ENCODE measurements at places on chromosomes 12 and 14.

DNA sequence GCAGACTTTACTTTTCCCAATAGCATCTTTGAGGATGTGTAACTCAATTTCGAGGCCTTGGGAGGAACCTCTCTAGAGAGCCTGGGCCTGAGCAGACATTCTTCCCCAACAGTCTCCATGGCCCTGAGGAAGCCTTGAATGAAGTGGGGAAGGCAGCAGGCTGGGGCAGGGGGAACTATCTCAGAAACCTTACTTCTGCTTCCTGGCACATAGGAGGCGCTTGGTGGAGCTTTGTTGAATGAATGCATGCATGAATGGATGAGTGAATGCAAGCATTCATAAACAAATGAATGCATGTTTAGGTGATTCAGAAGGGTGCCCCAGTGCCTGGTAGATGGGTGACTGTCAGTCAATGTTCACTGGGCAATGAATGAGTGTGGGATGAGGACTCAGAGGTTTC lies 58.3 kb downstream of the GALNT16 start:
- no peak for DNase-seq

- no peak for DNase-seq
Observed at GRCh38 chr12:65098364-65098763, 22.7 kb downstream of the WIF1 start.

DNA sequence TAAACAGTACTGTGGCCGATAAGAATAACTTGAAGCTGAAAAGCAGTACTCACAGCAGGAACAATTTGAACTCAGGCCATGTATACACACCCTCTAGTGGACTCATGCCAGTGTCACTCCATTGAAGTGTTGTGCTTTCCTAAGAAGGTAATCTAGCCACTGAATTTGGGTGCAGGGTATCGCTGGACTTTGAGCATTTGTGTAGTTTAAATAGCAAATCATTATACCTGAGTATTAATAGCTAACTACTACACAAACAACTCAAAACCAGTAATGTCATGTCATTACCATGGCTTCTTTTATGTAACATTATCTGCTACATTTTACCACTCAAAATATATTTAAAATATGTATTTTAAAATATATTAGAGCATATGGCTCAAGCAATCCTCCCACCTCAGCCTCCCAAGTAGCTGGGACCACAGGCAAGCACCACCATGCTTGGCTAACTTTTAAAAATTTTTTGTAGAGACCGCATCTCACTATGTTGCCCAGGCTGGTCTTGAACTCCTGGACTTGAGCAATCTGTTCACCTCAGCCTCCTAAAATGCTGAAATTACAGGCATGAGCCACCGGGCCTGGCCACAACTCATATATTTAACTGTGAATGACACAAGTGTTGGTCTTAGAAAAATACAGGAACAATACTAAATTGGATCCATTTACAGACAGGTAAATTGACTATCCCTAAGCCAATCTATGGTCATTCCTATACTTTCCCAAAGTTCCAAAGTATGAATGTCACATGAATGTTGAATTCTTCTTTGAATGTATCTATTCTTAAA lies 25.6 kb upstream of the ARID4A start:
- DNase-seq = no peak

DNA sequence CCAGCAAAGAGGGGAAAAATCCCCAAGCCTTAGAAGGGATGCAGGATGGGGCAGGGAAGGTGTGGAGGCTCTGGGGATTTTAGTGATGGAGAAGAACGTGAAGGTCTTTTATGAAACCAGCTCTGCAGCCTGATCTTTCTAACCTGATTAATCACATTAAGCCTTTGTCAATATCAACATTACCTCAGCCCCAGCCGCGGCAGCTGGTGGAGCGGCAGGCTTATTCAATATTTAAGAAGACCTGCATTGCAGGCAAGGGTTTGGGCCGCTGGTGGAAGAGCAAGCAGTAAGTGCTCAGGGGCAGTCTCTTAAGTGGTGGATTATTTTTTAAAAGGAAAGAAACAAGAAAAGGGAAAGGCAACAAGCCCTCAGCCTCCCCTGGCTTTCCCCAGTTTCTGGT lies 16.6 kb downstream of the RPH3A start:
- no peak for DNase-seq

- no peak for DNase-seq
Observed at GRCh38 chr14:37997017-37997416, 210.7 kb upstream of the SSTR1 start.

GRCh38 chr12:111451649-111452129 lies 46.0 kb downstream of the SH2B3 start:
- DNase-seq = peak; percentile 59

GRCh38 chr12:116261525-116262100 lies 15.9 kb downstream of the MED13L start:
- no peak for DNase-seq

GRCh38 chr12:9051158-9051550 lies 61.8 kb downstream of the KLRG1 start:
- DNase-seq = no peak

DNA sequence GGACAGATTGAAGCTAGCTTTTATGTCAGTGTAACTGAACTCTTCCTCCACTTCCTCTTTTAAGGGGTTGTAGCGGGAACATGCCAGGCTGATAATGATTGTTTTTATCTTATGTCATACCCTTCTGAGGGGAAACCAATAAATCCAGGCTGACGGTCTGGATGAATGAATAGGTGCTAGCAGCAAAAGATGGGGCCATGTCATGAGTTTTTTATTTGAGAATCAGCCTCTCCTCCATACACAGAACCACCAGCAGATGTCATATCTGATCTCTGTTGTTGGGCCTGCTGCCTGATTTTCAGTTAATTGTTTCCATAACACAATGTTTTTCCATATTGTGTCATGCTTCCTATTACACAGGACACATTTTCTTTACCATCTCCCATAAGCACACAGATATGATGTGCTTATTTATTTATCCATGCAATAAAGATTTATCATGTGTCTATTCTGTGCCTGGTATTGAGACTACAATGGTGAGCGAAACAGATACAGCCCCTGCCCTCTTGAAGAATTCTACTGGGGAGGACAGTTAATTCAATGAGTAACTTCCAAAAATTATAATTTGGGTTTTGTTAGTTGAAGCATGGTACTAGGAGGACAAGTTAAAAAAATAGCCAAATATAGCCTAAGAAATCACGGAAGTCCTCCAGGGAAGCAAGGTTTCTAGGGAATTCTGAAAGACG lies 33.6 kb upstream of the CRY1 start:
- no peak for DNase-seq

GRCh38 chr12:116662612-116663144 lies 75.2 kb downstream of the SPRING1 start:
- DNase-seq = no peak

GRCh38 chr14:75339059-75339458 lies 60.4 kb downstream of the FOS start:
- no peak for DNase-seq

- peak; percentile 72 for DNase-seq
Observed at GRCh38 chr12:100199347-100200149, 1.1 kb upstream of the ACTR6 start.

All from T-helper 2 cell (primary cell).